ENCODE measurements at places on chromosomes 5 and 9.

- no peak for DNase-seq
Observed at GRCh38 chr9:131867611-131868192, 127.8 kb upstream of the RAPGEF1 start.

DNA sequence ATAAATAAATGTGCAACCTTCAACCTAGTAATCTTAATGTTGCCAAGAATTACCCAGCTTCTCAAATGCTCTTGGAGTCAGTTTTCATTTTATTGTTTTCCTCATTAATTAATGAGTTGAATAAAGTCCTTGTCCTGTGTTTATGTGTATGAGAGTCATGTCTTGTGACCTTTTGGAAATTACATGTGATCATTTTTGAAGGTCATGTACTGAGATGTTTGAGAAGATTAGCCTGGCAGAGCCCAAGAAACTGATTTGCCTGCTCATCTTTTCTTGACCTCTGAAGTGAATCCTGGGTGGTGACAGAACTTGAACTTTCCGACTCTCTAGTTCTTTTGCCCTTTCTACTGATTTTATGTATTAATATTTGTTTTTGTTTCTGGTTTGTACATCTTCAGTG, 15.4 kb downstream of the ANKRA2 start:
- DNase-seq: no peak

DNA sequence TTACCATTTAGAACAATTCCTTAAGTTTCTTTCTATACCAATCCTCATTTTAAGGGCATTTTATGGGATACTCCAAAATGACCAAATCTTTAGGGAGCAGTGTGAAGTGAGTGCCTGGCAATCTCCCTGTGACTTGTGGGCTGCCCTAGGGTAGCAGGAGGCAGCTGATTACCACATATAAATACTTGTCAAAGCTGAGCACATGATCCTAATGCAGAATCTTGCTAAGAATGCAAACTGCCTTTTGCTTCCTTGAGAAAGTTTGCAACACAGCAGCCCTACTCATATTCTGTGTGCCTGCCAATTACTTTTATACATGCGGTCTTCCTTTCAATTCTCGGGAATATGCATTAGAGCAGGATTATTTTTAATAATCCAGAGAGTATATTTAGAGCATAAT, 18.2 kb upstream of the NREP start:
- DNase-seq: no peak

DNA sequence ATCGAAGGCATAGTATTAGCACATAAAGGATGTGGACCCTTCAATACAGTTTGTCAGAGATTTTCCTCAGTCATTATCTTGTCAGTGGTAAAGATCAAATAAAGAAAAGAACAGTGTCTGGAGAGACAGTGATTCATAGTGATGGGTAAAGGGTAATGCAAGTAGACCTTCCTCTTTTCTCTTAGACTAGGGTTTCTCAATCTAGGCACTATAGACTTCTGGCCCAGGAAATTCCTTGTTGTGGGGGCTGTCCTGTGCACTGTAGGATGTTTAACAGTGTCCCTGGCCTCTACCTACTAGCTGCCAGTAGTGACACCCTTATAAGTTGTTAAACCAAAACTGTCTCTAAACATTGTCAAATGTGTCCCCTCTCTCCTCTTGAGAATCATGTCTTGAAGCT, 6.9 kb downstream of the CAMK4 start:
- no peak for DNase-seq

DNA sequence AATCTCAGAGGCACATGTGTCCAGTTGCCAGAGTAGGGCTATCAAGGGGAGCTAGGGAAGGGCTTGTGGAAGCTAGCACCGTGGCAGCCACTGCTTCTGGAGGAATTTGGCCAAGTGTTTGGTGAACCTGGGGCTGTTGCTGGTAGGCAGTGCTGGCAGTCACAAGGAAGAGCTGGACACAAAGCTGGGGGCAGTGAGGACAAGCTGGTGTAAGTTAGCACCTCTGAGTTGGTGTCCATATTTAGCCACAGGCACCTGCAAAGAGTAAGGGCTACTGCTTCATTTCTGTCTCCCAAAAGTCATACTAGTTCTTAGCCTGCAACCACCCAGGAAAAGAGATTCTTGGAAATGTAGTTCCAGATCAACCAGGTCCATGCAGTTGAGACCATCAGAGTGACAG, 359.4 kb downstream of the CSNK1G3 start:
- DNase-seq: no peak

- no peak for DNase-seq
Observed at GRCh38 chr9:136773386-136774044, 9.2 kb upstream of the LCN15 start.

DNA sequence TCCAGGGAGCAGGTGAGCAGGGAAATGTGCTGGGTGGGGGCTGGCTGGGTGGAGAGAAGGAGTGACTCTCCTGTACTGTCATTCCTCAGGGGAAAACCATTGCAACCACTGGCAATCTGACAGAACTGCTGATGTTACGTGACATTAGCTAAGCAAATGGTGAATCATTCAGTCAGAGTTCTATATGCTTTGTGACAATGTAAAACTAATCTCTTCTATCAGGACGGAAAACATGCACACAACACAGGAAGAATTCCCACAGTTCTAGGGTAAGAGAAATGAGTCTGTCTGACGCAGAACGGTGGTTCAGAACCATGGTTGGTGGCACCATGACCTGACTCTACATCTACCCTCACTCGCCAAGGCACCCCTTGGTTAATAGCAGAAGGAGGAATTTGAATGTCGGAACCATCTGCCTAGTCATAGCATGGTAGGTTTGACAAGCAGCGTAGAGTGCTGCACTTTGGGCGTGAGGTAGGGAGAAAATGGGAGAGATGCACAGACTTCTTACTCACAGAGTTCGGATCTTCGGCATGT, 243.6 kb upstream of the PANK3 start:
- DNase-seq: no peak

- no peak for DNase-seq
Observed at GRCh38 chr5:169956756-169957155, 23.5 kb downstream of the INSYN2B start.

GRCh38 chr5:147701468-147701867, 81.1 kb downstream of the JAKMIP2 start:
- no peak for DNase-seq

DNA sequence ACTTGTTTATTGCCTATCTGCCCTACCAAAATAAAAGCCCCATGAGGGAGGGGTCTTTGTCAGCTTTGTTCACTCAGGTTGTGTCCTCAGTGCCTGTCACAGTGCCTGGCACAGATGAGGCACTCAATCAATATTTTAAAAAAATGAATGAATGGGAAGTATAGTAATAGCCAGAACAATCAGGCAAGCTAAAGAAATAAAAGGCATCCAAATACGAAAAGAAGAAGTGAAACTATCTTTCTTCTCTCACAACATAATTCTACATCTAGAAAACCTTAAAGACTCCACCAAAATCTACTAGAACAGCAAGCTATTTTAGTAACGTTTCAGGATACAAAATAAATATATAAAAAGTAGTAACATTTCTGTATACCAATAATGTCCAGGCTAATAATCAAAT, 37.8 kb upstream of the C5orf63 start:
- no peak for DNase-seq

- no peak for DNase-seq
Observed at GRCh38 chr5:112210430-112211005, 208.6 kb downstream of the EPB41L4A start.

DNA sequence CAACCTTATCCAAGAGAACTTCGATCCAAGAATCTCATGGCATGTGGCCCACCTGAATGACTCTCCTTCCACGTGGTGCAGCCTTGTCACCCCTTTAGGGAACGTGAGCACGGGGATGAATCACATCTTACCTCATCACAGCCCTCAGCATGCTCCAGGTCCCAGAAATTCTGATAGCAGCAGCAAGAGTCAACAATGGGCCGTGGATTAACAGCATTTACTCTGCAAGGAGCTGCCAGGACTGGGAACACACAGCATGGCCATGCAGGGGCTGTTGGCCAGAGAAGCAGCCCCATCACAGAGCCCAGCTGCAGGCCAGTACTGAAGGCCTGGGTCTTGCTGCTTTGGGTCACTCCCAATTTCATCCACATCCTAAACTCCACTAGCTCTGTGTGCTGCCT, 150.4 kb downstream of the C5orf15 start:
- no peak for DNase-seq

- DNase-seq: no peak
Observed at GRCh38 chr5:65825408-65826328, 100.7 kb upstream of the ERBIN start.

- no peak for DNase-seq
Observed at GRCh38 chr9:100072805-100073204, 26.0 kb downstream of the ERP44 start.

DNA sequence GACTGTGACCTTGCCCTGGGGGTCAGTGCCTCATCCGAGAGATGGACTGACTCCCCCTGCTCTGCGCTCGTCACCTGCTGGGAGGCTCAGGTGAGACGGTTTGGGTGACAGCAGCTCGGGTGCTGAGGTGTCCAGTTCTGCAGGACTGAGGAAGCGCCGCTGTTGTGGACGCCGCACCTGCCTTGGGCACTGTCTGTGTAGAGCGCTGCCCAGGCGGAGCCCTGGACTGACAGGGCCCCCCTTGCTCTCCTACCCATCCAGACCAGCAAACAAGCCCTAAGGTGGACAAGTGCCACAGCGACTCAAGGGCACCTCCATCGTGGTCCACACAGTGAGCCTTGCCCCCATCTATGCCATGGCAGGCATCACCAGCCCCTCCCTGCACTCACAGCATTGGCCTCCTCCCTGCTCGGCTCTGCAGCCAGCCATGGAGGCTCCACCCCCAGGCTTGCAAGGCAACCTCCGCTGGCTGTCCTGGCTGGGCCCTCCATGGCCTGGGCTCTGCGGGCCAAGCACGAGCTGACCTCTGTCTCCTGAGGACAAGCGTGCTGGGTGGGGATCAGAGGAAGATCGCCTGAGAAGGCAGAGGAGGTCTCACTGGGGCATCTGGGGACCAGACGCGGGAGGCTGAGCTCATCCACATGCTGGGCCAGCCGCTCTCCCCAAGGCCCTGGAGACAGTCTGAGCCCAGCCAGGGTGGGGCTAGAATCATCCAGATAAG, 87.1 kb upstream of the COL5A1 start:
- no peak for DNase-seq

GRCh38 chr9:14258660-14259239, 55.2 kb downstream of the NFIB start:
- no peak for DNase-seq

GRCh38 chr9:112624711-112625707, 92.9 kb downstream of the INIP start:
- no peak for DNase-seq

DNA sequence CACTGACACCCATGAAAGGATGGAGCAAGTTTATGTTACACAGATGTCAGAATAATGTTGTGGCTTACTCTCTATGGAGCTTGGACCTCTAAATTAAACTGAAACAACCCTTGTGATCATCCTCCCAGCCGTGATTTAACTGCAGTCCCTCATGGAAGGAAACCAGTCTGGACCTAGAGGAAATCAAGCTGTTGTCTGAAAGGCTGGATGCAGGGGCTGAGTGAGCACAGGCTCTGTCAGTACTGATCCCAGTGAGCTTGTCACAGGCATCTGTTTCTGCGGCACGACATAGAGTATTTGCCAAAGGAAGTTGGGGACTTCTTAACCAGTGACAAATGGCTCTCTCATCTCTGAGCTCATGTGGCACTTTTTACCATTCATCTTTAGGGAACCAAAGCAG, 282.9 kb upstream of the MAP3K1 start:
- no peak for DNase-seq

DNA sequence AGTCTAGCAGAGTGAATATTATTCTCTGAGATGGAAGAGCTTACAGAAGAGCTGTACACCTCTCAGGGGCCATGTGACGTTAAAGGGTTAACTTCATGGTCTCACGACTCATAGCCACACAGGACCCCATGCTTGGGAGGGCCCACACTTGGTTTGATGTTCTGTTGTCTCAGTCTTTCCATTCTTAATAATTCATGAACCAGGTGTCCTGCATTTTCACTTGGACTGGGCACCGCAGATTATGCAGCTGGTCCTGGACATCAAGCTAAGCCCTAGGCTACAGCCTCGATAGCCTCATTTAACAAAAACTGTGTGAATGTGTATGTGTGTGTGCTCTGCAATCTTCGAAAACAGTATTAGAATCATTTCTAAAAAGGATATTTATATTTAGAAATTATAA, 323.5 kb downstream of the PLK2 start:
- no peak for DNase-seq

DNA sequence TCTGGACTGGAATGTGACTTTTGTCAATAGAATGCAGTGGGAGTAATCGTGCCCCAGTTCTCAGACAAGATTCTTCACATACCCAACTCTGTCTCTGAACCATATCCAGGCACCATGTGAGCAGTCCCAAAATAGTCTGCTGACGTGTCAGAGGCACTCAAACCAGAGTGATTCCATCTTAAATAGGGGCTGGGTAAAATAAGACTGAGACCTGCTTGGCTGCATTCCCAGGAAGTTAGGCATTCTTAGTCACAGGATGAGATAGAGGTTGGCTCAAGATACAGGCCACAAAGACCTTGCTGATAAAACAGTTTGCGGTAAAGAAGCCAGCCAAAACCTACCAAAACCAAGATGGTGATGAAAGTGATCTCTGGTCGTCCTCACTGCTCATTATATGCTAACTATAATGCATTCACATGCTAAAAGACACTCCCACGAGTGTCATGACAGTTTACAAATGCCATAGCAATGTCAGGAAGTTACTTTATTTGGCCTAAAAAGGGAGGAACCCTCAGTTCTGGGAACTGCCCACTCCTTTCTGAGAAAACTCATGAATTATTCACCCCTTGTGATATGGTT, 16.9 kb upstream of the PLCXD3 start:
- no peak for DNase-seq

GRCh38 chr5:111530298-111530740, 18.0 kb upstream of the STARD4 start:
- DNase-seq: peak; percentile 83

DNA sequence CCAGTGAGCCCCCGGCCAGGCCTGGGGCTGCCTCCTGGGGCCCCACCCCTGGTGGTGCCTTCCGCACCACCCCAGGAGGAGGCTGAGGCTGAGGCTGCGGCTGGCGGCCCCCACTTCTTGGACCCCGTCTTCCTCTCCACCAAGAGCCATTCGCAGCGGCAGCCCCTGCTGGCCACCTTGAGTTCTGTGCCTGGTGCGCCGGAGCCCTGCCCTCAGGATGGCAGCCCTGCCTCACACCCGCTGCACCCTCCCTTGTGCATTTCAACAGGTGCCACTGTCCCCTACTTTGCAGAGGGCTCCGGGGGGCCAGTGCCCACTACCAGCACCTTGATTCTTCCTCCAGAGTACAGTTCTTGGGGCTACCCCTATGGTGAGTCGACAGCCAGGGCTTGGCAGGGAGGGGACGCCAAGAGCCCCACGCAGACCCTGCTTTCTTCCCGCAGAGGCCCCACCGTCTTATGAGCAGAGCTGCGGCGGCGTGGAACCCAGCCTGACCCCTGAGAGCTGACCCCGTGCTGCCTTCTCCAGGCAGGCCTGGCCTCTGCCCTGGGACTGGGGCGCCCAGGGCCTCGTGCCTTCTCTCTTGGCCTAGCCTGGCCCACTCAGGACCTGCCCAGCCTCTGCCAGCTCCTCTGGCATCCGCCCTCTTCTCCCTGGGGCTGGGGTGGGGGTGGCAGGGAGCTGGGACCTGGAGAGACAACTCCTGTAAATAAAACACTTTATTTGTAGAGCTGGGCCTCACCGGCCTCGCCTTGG, 4.0 kb upstream of the EHMT1 start:
- no peak for DNase-seq
